Endothelial cell of umbilical vein (primary cell): ENCODE measurements at places on chromosomes 7 and 10.

- DNase-seq = peak; percentile 48
These were observed 27.5 kb downstream of the ELMO1 start for GRCh38 chr7:37420946-37421695.

DNA sequence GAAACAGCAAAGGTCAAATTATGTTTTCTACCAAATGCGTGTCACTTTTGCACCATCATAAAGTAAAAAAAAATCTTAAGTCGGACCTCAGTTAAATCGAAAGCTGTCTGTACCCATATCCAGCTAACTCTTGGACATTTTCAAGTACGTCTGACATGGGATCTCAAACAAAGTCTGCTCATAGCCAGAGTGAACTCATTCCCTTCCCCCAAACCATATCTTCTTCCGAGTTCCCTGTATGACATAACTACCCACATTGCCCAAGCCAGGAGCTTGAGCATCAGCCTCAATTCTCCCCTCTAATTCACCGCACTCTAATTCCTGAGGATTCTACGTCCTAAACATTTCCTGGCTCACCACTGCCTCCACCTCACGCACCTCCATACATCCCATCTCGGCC is 44.8 kb upstream of the TARP start:
- DNase-seq = no peak

GRCh38 chr7:99928994-99929729 is at the start of gene GJC3:
TSS of gene GJC3 (minus strand) at chr7:99929620. CDS start at chr7:99929620, 0 bp downstream.
- peak; percentile 80 for DNase-seq

DNA sequence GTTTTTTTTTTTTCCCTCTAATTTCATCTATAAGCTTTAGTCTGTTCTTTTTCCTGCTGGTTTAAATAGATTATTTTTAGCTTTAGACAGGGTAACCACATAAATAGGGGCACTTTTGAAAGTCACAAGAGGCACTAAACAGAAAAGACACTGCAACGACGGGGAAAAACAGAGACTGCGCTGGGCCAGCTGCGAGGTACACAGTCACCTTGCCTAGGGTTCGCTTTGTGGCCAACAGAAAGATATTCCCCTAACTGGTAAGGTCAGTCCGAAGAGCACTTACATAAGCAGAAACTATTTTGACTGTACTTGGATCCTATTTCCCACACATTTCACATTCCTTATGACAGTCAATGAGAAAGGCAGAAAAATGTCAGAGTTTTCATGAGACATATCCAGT is 175.6 kb upstream of the PHF14 start:
- no peak for DNase-seq

GRCh38 chr10:19063986-19064385 is 15.4 kb downstream of the MALRD1 start:
- DNase-seq = no peak

DNA sequence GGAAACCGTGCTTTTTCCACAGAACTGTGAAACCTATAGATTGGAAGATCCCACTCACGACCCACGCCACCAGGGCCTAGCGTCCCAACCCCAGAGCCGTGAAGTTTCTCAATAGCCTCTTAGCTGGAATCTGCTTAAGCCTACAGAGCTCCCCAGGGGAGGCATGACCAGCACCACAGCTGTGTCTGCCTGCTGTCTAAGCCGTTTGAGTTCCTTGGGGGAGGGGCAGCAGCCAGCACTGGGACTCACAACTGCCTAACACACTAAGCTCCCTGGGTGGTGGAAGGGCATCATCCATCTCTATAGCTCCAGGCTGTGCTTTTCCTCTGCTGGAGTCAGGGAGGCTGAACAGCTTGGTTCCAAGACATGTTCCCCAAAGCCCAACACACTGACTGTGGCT is 26.0 kb upstream of the TMEM140 start:
- DNase-seq = no peak

DNA sequence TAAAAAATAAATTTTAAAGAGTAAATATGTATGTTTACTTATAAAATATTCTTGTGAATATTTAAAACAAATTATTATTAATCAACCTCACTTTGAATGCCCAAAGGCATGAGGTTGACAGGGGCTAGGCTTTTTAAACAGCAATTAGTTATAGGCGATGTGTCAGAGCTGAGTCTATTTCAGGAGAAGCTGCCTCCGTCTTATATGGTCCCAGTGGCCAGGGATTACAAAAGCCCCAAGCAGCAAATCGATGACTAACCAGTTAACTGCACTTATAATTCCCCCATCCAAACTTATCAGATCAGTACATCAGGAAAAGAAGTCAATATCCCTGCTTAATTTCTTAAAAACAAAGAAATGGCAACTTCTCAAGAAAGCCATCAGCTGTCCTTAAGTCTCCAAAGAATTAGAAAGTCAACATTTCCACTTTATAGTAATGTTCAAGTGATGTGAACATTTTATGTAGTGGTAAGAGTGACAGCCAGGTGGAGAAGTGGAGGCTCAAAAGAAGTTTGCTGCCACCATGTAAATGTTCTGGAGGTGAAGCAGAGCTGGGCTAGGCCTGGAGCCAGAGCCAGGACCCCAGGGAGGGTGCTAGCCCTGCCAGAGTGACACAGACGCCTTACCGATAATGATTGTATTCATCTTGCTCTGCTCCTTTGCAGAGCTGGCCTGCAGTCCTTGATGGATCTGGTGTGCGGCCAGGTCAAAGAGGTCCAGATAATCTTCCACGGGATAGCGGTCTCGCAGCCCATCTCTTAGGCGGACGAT is 51.5 kb downstream of the CHST15 start:
- no peak for DNase-seq

- no peak for DNase-seq
These were observed 556.9 kb downstream of the DNAJB9 start for GRCh38 chr7:109126404-109127050.

DNA sequence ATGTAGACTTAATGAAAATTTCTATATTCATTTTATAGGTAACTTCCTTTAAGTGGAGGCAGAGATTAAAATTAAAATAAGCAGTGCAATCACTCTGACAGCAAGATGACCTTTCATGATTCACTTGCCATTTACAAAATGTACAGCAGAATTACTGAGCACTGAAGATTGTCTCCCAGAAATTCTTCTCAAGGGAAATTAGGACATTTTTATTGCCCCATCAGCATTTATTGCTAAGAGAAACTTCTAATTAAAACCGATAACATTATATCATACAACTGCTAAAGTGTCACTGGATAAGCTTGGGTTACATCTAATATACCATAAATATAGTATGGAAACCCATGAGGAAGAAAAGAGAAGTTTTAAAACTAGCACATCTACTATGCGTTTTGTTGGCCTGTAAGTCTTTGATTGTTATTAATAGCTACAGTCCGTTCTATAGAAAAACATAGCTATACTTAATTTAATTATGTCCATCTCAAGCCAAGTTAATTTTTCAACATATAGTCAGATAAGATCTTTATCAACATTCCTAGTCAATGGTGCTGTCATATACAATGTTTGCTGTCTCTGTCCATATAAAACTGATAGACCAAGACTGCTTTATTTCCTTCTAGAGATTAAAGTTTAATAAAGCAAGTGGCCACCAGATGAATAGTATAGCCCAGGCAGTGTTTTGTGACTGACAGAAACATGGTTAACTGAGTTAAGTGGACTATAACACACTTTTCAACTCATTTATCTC is 217.1 kb upstream of the HGF start:
- no peak for DNase-seq

- DNase-seq = no peak
These were observed 2.7 kb downstream of the EPHA1 start for GRCh38 chr7:143406002-143406357.

- DNase-seq = no peak
These were observed 77.2 kb upstream of the PLXNA4 start for GRCh38 chr7:132653366-132653930.

DNA sequence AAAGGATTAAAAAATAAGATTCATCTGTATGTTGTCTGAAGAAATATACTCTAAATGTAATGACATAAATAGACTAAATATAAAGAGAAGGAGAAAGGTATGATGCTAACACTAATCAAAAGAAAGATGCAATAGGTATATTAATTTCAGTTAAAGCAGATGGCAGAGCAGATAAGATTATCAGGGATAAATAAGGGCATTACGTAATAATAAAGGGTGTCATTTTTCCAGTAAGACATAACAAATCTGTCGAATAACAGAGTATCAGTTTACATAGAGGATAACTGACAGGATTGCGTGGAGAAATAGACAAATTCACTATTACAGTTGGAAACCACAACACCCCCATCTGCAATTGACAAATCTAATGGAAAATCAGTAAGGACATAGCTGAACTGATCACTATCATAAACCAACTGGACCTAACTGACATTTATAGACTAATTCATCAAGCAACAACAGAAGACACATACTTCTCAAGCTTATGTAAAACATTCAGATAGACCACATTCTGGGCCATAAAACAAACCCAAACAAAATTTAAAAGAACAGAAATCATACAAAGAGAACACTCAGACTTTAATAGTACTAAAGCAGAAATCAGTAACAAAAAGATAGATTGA is 384.1 kb upstream of the COBL start:
- no peak for DNase-seq

GRCh38 chr10:112832959-112833358 is 117.1 kb upstream of the TCF7L2 start:
- no peak for DNase-seq

DNA sequence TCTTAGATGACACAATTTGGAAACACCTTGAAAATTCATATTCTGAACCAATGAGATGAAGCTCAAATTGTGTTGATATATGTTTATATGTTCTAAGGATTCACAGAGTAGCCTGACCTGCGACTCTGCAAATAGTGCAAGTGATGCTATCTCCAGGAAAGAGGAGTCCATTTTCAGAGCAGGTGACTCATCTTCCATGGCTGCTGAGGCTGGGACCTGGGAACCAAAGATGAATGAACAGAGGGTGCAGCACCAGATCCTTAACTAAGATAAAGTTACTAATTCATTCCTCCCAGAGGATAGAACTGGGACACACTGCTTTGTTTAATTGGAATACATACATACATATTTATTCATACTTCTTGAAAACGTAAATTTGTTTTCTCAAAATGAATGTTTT is 240.6 kb upstream of the SEMA3C start:
- DNase-seq = no peak

DNA sequence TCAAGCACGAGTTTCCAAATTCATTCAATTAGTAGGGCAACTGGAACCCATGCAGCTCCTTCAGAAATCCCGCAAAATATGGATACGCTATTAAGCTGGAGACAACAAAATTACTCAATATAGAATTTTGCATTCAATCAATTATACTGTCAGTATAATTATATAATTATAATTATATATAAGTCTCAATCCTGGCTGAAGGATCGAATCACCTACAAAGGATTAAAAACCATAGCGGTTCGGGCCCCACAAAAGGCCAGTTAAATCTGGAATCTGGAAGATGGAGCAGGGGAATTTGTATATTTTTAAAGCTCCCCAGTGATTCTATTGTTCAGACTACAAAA is 55.7 kb downstream of the FHIP2A start:
- no peak for DNase-seq

GRCh38 chr7:133688483-133689239 is 435.8 kb downstream of the EXOC4 start:
- DNase-seq = no peak

DNA sequence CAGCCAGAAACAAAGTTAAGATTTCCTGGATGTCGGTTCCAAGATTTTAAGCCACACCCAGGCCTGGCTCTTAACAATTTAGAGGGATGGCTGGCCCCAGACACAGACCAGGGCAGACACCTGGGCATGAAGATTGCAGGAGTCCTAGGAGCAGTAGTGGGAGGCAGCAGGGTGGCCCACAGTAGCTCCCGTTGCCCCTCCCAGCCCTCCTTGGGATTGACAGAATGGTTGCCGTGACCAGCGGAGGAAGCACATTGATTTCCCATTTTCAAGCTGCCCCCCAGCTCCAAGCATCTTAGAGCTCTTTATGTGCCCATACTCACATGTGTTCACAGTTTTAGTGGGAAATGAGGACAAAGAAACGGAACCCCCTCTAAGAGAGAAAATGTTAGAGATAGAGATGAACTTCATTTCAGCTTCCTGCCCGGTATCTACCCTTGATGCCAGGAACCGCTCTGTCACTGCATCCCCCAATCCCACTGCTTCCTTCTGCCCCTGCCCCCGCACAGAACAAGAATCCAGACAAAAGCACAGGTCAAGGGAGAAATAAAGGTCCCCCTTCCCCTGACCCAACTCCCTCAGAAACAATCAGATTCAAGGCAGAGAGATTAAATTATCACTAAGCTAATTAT is 101.1 kb downstream of the PLXNA4 start:
- no peak for DNase-seq

GRCh38 chr7:129781928-129782817 is 170.6 kb downstream of the UBE2H start:
- no peak for DNase-seq

DNA sequence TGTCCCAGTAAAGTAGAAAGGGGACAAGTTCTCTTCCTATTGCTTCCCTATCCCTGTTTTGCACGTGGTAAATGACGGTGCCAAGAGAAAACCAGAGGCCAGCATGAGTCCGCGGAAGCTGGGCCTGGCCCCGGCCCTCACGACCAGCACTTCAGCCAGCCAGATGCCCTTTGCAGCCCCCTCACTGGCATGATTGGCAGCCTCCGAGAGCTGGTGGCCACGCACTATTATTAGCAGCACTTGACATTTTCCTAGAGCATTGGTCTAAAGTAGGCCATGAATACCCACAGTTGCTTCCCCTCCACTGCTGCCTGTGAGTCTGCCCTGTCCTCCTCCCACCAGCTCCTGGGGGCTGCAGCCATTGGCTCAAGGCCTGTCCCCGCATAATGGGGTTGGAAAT is 369.1 kb downstream of the PLXNA4 start:
- no peak for DNase-seq

GRCh38 chr10:119705434-119705831 is 20.4 kb upstream of the INPP5F start:
- no peak for DNase-seq

DNA sequence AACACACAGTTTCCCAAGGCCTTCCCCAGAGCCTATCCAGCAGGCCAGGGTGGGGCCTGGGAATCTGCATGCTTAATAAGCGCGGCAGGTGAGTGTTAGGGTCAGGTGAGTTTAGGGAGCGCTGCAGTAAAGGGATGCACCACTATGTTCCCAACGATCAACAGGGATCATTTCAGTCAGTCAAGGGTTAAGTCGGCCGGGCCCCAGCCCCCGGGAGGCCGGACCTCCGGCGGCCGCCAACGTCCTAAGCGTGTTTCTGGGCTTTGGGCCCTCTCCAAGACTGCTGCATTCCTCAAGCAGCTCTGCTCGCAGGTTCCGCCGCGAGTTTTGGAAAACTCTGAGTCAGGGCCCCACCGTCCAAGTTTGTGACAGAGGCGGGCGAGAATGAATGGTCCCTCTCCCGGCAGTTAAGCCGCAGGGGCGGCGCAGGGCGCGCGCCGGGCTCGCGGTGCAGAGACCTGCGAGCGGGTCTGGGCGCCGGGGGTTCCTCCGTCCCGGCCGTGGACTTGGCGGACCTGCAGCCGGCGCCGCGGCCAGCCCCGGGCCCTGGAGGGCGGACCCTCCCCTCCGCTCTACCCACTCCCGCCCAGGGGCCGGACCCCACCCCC is 81.6 kb downstream of the ARHGAP22 start:
- DNase-seq = peak; percentile 44

- DNase-seq = no peak
These were observed 199.1 kb upstream of the AHR start for GRCh38 chr7:17099083-17099973.

DNA sequence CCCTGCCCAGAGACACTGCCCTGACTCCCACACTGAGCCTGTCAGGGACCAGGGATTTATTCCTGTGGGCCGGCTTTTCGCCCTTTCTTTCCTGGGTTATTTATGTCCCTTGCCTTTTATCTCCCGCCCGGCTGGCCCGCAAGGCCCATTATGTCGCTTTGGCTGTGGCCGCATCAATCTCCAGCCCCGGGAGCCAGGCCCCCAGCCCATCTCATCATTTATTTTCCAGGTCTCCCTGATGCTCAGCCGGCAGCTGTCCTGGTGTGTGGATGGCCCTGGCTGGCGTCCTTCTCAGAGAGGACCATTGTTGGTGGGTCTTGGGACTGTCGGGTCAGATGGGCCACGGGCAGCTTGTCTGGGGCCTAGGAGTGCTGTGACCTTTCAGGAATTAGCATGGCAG is 82.3 kb downstream of the FAM241B start:
- DNase-seq = no peak
